Activated naive CD4-positive, alpha-beta T cell treated with anti-CD3 and anti-CD28 coated beads, Interleukin-2, amount 50 U/mL, for 72 hours (primary cell): ENCODE measurements at places on chromosomes 11 and 22.

DNA sequence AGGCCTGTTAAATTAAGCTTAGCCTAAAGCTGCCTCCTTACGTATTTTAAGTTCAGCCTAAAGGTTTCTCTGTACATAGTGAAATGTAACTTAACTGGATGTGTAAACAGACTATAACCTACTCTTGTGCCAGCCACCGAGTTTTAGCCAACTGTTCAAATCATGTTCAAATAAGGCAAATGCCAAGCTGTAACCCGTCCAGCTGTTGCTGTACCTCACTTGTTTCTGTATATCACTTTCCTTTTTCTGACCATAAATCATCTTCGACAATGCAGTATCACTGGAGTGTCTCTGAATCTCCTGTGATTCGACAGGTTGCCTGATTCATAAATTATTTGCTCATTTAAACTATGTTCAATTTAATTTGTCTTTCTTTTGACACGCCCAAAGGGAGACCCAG lies 4.0 kb upstream of the PLAAT5 start:
- DNase-seq = no peak

DNA sequence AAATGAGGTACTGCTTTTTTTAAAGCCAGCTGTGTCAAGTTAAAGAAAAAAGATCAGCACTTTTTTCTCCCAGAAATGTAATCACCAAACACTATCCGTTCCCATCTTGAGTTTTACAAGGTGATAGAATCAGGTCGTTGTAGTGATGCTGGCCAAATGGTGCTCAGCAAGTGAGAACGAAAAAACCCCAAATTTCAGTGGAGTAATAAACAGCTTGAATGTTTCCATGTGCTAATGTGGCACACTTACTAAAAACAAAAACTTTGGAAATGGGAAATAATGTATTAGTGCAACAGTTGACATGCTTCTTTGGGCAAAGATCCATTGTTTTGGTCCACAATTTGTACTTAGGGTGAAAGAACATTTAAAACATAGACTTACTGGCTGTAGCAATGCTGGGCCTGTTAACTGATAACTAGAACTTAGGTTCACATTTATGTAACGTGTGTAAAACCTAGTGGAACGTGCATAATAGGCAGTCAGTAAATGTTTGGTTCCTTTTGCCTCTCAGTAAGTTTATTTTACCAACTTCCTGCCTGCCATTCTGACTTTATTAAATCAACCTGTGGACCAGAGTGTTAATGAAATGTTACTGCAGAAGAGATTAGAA lies 15.4 kb upstream of the GDPD4 start:
- no peak for DNase-seq

DNA sequence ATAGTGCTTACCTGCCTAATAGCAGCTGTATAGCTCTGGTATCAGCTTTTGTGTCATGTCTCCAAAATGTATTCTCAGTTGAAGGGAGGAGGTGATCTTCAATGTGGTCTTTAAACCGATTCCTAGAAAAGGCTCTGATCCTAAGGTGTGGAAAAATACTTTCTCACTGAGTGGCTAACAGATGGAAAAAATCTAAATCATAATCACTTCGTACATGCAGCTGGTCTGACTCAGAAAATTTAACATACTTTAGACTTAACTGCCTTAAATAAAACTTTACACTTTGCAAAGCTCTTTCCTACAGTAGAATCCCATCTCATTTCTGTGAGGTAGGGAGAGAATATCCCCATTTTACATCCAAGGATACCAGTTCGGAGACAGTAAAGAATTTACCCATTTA lies 38.0 kb downstream of the C2CD3 start:
- DNase-seq = no peak

DNA sequence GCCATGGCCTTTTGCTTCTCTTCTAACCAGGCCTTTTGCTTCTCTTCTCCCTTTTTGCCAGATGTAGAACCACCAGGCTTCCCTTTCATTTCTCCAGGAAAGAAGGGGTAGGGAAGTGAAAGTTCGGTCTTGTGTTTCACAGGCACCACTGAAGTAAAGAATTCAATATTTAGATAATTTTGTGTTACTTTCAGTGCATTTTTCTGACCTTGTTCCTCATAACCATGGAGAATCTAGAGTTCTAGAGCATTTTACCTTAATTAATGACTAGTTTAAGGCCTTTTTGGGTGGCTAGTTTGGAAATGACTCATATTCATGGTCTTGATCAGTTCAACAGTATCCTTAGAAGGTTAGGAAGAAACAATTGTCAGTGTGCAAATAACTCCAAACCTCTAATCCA lies 22.7 kb downstream of the GRAMD1B start:
- DNase-seq = no peak

DNA sequence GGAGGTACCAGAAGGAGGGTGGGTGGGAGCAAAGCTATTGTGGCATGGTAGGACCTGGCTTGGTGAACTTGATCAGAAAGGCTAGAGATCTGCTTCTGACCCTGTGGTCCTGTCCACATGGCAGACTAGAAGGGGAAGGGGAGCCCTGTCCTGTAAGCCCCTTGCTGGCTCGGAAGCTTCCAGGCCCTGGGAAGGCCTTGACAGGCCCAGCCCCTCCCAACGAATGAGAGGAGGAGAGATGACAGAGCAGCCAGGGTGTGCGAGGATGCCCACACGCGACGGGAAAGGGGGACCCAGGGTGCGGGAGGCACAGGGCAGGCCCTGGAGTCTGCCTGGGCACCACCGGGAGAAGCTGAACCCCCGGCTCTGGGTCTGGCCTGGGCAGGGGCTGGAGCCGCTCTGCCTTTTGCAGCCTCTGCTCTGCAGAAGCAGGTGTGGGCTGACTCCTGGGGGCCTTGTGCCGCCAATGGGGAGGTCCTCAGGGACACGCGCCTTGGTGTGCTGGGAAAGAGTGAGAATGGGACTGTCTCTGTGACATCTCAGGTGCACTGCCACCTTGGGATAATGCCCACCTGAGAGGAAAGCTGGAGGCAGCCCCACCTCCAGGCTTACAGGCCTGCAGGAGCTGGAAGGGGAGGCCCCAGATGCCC lies 1447.5 kb downstream of the BRD1 start:
- no peak for DNase-seq

GRCh38 chr11:3982431-3982830 lies 112.2 kb upstream of the RRM1 start:
- DNase-seq = no peak

GRCh38 chr11:117826832-117827231 lies 2.3 kb upstream of the FXYD2 start:
- no peak for DNase-seq

- no peak for DNase-seq
These were observed 52.4 kb downstream of the AP2A2 start for GRCh38 chr11:977830-978720.

- no peak for DNase-seq
These were observed 1333.1 kb upstream of the TENM4 start for GRCh38 chr11:80773919-80774318.

GRCh38 chr22:44586351-44586990 lies 88.4 kb upstream of the RTL6 start:
- no peak for DNase-seq

DNA sequence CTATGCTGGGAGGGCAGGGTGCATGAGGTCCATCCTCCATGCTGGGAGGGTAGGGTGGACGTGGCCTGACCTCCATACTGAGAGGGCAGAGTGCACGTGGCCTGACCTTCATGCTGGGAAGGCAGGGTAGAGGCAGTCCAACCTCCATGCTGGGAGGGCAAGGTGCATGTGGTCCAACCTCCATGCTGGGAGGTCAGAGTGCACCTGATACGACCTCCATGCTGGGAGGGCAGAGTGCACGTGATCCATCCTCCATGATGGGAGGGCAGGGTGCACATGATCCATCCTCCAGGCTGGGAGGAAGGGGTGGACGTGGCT lies 622.2 kb downstream of the BRD1 start:
- DNase-seq = no peak

DNA sequence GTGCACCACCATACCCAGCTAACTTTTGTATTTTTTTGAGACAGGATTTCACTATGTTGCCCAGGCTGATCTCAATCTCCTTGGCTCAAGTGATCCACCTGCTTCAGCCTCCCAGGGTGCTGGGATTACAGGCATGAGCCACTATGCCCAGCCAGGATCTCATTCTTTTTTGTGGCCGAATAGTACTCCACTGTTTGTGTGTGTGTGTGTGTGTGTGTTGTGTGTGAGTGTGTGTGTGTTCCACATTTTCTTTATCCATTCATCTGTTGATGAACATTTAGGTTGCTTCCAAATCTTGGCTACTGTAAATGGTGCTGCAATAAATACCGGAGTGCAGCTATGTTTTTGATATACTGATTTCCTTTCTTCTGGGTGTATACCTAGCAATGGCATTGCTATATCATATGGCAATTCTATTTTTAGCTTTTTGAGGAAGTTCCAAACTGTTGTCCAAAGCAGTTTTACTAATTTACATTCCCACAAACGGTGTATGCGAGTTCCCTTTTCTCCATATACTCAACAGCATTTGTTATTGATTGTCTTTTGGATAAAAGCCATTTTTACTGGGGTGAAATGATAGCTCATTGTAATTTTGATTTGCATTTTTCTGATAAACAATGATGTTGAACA lies 105.4 kb downstream of the TTC28 start:
- DNase-seq = no peak

- no peak for DNase-seq
These were observed 186.4 kb upstream of the PITPNB start for GRCh38 chr22:28105413-28105812.

GRCh38 chr22:38973289-38974169 lies 8.6 kb upstream of the APOBEC3B start:
- DNase-seq = no peak

DNA sequence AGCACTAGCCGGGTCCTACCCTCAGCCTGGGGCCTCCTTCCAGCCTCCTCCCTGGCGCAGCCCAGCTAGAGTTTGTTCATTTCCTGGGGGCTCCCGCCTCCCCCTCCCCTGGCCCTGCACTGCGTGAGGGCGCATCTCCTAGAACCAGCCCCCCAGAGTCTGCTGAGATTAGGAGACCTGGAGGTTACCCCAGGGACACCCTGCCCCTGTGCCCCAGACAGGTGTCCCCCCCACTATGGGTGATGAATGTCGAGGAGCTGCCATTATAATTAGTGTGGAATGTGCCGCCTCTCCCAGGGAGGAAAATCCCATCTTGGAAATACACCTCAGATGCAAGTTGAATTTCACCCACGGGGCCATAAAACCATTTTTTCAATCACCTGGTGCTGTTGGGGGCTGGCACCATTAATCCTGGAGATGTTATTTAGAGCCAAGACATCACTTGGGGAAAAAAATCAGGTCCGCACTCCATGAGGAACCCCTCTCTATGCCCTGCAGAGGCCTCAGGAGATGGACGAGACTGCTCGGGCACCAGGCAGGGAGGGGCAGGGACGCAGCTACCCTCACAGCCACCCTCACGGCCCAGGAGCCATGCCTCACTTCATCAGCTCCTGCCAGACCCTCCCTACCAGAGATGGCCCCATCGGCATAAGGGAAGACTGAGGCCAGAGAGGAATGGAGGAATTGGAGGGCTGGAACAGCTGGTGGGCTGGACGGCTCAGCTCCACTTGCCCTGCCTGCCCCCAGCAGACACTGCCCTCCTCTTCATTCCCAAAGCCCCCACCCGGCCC lies 197.5 kb downstream of the IGLL1 start:
- DNase-seq = no peak

DNA sequence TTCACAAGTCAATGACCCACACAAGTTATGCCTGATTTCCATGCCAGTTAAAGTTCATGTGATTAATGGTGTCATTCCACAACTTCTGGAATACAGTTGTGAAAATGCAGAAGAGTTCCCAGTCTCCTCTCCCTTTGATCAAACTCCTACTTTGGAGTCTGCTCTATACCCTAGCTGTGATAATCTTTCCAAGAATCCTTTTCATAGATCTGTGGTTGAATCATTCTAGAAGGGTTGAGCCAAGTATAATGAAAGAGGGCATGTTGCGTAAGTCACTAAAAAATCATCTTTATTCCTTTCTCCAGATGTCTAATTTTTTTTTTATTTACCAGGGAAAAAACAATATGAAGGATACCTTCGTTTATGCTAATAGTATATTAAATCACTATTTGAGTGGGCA lies 89.7 kb upstream of the CARD18 start:
- DNase-seq = no peak

- DNase-seq = no peak
These were observed 36.0 kb upstream of the MYH9 start for GRCh38 chr22:36423461-36424404.

DNA sequence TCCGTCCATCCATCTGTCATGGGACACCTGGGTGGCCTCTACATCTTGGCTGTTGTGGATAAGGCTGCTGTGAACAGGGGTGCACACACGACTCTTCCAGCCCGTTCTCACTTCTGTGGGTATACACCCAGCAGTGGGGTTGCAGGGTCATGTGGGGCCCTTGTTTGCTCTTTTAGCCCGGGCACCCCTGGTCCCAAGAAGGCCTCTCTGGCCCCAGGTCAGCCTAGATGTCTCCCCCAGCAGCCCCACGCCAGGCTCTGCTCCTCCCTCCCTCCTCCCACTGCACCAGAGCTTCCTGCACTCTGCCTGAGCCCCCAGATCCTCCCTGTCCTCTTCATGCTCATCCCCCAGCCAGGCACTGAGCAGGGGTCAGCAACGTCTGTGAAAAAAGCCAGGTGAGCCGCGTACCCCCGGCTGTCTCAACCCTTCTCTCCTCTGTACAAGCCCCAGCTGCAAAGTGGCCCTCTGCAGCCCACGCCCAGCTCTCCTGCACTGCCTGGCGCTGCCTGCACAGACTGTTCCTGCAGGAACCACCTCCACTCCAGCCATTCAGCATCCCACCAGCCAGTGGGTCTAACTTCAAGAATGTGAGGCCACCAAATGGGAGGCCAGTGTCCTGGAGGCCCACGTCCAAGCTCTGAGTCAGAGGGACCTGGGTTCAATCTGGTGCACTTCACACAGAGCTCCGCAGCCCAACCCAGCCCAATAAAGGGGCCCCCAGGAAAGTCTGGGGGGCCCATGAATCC lies 1508.9 kb downstream of the BRD1 start:
- no peak for DNase-seq

- no peak for DNase-seq
These were observed 34.1 kb downstream of the LMO1 start for GRCh38 chr11:8229299-8230177.

DNA sequence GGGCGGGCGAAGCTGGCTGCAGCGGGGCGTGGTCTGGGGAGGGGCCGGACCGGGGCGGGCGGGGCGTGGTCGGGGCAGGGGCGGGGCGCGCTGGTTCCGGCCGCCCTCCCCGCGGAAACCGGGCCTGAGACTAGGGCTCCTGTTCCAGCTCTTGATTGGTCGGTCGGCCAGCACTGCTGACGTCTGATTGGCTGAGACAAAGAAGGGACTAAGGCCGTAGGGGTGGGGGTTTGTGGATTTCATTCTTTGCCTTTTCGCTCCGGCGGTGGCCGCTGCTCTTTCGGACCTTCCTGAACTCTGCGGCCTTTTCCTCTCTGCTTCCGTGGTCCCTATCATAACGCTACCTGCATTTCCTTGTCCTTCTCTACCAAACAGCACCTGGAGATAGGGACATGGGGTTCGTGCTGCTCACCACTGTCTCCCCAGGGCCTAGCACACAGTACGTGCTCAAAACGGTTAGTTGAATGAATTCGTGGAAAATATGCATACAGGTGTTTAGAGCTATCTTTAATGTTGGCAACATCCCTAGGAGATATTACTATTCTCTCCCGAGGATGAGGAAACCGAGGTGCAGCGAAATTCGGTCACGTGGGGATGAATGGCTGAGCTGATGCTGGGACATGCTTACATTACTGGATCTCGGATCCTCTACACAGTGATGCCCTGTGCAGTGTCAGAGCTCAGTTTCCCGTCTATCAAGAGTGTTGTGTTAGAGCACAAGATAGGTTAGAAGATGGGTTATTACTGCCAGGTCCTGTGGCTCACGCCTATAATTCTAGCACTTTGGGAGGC lies 62.8 kb downstream of the NFAM1 start:
- DNase-seq = peak; percentile 81

GRCh38 chr11:118536726-118537125 lies 5.7 kb downstream of the TMEM25 start:
- DNase-seq = no peak
